ENCODE measurements at places on chromosomes 4 and X.

GRCh38 chrX:43741843-43742573, 85.9 kb downstream of the MAOA start:
- no peak for DNase-seq

DNA sequence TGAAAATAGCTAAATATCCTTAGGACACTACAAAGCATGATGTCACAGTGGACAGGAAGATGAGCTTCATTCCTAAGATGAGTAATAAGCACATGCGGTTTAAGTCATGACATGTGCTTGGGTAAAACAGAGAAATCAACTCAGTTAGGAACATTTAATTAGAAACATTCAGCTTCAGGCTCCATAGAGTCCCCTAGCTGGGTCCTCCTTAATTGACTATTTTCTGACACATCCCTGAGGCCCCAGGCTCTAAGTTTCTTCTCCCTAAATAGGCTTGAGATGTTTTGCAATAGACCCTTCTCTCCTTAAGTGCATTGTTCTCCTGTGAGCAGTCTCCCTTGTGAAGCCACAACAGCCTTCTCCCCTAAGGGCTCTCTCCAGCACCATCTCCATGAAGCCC, 70.4 kb upstream of the ANXA3 start:
- DNase-seq = no peak

DNA sequence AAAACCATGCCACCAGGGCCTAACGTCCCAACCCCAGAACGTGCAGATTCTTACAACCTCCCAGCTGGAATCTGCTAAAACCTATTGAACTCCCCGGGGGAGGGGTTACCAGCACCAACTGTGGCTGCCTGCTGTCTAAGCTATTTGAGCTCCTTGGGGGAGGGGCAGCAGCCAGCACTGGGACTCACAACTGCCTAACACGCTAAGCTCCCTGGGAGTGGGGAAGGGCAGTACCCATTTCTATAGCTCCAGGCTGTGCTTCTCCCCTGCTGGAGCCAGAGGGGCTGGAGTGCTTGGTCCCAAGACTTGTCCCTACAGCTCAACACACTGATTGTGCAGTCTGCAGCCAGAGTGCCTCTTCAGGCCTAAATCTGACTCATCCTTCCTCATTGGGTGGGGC, 459.8 kb upstream of the FGF16 start:
- no peak for DNase-seq

DNA sequence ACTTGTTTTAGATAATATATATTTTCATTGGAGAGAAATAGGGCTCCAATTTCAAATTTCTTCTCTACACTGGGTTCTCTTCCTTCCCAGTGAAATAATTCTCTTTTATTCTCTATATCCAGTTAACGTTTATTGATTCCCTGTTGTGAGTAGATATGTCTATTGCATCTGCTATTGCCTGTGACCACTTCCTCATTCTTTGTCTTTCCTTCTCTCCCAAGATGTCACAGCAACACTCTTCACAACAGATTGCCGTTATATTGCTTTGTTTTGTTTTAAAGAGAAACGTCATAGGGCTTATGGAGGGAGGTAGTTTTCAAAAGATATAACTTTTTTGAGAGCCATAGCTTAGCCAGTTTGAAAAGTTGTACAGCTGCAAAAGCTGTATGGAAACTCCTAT, 343.8 kb downstream of the ARHGAP24 start:
- no peak for DNase-seq

DNA sequence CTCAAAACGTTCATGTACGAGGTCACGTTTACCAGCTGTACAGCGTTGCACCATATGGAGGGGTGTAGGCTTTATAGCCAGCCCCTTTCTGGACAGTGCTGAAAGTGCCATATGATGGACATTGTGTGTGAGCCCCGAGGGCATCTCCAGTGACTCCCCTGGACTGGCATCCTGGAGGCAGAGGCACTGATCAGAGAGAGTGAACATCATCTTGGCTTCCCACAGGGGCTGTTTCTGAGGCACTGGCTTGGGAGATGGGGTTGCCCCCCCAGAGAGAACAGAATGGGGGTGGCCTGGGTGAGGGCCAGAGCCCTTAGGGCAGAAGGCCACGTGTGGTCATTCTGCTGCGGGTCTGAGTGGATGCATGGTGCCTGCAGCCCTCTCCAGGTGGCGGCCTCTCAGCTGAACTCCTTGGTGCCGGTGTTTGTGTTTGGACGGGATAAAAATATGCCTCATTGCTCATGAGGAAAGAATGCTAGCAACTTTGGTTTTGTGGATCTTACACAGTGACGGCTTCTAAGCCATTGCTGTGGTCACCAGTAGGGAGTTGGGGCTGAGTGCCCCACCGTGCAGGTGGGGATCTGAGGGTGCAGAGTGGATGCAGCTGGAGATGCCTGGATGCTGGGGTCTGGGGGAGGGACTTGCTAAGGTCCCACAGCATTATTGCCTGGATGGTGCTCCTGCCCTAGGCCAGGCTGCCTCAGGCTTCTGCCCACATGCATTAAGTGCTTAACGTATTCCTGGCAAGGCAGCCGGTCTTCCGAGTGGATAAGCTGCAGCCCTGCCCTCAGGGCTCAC, 3.4 kb downstream of the WFS1 start:
- peak; percentile 41 for DNase-seq

GRCh38 chr4:25929298-25929686, 15.3 kb downstream of the SMIM20 start:
- no peak for DNase-seq

DNA sequence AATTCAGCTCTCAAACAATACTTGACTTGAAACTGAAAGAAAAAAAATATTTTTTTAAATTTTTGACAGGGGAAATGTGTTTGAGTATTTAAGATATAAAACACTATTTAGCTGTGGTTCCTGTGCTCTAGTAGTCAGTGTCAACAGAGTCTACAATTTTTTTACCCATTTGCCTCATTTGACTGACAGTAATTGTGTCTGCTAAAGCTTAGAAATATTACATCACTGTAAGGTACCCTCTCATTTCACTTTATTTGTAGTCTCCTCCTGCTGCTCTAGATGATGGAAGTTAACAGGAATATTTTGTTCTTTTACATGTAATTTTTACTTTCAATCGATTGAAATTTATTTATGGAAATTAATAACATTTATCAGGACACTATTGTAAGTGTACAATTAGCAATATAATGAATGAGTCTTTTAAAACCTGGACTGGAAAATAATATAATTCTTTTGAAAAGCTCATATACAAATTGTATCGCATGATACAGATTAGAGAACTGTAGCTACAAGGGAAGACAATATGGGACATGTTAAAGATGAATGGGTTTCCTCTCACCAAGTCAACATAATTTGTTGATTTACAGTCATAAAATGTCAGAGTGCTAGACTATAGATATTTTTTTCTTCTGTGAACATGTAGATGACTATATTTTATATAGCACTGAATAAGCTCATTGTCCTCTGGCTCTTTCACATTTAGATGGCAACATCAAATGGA, 1186.5 kb upstream of the ADGRL3 start:
- no peak for DNase-seq

DNA sequence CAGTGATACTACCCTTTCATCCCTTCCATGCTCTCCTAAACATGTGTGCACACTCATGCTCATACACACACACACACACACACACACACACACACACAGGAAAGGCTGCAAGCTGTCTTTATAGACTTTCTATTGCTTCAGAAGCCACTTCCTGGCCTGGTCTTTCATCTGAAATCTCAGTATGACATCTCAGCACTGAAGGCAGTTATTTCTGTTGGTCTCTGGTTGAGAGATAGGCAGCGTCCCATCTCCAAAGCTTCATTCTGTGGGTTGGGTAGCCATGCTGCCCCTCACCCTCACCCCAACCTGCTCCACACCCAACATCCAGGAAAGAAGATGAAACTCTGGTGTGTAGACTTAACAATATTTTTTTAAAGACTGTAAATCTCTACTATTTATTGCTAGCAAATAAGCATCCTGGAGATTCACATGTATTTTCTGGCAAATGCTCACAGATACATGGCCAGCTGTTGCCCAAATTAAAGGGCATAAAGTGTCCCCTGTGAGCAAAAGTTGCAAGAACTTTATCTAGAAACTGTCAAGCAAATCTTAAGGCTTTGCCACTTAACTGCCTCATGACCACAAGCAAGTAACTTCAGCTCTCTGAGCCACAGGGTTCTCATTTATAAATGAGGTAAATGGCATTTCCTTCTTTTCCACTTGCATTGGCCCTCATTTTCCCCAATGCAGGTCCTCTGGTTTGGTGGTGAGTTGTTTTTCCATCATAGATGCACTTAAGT, 189.8 kb upstream of the AFF2 start:
- no peak for DNase-seq

DNA sequence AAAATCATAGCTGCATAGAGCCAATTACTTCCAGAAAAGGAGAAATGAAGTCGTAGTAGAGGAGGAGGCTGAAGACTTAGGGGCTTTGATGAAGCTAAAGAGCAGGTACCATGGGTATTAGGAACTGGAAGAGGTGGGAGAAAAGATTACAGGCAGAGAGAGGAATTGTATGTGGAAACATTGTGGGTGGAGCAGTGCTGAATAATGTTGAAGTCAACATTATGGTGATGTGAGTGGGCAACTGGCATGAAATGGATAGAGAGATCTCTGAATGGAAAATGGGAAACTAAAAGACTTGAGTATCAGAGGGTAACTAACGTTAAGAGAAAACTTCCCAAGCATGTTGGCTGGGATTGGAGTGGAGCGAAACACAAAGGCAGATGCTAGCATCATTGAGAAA, 92.5 kb downstream of the AREG start:
- DNase-seq = no peak

DNA sequence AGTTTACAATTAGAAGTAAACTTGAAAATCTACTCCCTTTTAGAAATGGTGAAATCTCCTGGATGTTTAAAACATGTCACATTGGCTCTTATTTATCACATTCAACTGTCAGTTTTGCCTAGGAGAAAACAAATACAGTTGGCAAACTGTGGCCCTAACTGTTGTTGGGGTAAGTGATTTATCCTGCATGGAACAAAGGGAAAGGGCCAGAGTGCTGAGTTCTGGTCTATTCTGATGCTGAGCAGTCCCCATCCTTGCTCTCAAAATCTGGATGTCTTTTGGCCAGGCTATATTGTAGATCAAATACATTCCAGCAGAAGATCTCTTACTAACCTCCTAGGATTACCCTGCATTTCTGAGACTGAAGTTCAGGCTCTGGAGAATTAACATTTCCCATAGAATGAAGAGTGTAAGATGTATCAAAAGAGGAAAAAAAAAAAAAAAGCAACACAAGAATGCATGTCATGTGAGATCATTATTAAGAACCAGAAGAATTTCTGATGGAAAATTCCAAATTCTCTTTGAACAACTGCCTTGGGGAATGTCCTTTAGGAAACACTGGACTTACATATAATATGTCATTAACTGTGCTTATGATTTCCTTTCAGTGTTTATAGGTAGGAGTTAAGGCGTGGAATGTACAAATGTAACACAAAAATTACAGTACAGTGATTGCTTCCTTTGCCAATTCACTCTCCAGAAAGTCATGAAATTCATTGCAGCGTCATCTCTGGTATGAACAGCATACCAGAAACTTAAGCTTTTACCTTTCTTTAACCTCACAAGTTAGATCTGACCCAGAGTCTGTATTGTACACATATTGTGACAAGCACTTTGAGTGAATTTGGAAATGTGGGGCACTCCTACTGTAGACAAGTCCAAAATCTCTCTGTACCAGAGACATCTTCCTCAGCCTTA, 1012.5 kb upstream of the LCORL start:
- no peak for DNase-seq

DNA sequence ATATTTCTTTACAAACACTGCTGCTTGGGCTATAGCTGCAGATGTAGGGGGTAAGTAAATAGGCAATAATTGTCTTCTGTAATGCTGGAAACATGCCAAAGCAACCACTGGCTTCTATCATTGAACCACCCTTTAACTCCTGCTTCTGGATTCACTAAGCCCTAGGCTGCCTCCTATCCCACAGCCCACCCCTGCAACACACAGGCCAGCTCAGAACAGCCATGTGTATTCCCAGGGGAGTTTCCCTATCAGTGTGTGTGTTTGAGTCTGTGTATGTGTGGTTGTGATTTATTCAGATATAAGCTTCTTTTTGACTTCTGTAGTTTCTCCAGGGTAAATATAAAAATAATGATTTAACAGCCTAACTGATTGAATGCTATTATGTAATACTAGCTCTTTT, 291.3 kb downstream of the PCDH10 start:
- no peak for DNase-seq

DNA sequence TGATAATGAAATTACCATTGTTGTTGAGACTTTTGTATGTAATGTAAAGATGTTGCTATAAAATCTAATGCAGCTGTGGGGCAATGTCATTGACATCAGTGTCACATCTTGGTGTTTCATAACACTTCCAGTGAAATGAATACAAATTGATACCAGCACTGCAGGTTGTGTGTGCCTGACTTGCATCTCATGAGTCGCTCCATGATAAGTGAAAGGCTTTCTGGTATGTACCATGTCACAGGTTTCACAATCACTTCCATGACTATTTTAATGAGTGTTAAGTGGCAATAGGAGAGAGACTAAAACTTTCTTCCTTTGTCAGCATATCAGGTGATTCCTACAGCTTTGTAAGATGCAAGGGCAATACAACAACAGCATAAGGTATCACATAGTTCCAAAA, 94.4 kb downstream of the ABCB7 start:
- DNase-seq = no peak

- no peak for DNase-seq
Observed at GRCh38 chrX:133794126-133794525, 191.3 kb downstream of the GPC3 start.

GRCh38 chrX:45070116-45071007, 130.3 kb downstream of the DIPK2B start:
- DNase-seq = no peak

DNA sequence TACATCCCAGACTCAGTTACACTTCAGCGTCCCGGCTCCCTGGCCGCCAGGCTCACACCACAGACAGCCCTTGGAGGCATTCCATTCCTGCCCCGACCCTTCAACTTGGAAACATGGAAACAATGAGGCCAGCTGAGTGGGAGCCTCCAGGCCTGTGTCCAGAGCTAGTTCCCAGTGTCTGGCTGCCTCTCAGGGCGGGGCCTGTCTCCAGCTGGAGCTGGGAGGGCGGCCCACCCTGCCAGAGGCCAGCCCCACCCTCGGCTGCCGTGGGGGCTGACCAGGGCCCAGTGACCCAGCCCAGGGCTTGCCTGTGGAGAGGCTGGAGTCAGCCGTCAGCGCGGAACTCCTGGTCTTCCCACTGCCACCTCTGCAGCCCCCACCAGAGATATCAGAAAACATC, 37.4 kb upstream of the SPON2 start:
- peak; percentile 72 for DNase-seq

GRCh38 chr4:185112104-185112503, 31.0 kb upstream of the SLC25A4 start:
- no peak for DNase-seq

GRCh38 chr4:185512516-185512915, 22.8 kb downstream of the PDLIM3 start:
- DNase-seq = no peak

GRCh38 chrX:81215685-81216084, 13.8 kb downstream of the SH3BGRL start:
- no peak for DNase-seq

GRCh38 chrX:30414144-30414543, 105.0 kb upstream of the NR0B1 start:
- no peak for DNase-seq

- peak; percentile 3 for DNase-seq
Observed at GRCh38 chr4:1045193-1045594, 33.8 kb downstream of the FGFRL1 start.

Measured in kidney (tissue), 22 donors.